ENCODE measurements at places on chromosomes 3 and 15.

DNA sequence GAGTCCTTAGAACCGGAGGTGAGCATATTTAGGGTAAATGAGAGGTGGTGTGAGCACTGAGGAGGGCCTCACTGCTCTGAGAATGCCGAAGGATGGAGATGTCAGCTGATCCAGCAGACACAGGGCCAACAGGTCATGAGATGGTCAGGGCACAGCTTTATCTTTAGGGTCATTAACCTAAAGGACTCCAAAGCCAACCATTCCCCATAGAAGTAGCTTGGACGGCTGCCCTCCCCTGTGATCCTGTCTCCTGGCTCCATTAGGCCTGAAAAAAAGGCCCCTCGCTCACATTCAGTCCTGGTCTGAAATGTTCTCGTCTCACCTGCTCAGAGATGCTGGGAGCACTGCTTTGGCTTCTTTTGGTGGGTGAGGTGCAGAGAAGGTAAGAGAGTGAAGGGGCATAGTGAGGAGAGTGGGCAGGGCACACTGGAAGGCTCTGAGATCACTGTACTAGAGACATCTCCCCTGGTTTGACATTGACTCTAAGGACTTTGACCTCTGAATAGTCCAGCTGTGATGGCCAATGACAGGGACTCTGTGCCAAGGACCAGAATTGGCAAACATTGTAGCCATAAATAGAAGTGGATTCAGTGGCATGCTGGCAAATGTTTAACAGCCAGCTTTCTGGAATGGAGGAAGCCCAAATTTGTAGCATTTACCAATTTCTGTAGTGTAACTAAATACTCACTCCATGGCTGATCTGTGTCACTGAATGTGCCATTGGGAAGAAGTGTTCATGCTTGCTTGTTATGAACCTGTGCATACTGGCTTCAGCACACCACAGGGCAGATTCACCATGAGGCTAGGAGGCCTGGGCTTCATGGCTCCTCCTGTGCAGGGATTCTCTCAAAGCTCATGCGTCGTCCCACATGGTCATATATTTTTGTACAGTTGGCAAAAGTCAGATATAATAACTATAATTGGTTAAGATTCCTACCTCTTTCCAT is 76.2 kb upstream of the MRPS22 start:
- DNase-seq = no peak

DNA sequence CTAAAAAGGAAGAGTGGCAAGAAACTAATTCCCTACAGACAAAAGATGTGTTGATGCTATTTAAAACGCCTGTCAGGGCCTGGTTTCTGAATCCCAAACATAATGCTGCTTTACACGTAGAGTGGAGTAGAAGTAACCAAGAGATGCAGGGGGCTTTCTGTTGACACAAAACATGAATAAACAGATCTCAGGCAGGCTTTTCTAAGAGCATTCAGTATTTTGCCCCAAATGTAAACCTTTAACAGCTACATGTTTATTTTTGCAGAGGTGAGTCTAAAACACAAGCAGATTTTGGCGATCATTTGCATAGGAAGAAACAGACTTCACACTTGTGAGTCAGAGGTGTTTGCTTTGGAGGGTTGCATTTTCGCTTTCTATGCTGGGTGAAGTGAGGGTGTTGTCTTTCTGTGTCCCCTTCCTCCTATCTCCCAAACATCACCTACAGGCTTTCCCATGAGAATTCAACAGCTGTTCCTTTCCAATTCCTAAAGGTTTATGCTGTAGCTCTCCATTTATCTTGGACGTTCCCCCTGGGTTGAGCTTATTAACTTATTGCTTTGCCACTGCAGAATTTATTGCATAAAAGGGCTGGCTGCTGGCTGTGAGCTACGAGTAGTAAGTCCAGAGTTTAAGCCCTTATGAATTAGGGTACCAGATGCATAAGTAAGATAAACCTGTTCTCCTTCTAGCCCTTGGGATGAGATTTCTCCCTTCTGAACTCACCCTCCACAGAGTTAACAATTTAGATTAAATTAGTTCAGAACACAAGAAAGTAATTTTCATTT is 156.7 kb downstream of the DIPK2A start:
- no peak for DNase-seq

DNA sequence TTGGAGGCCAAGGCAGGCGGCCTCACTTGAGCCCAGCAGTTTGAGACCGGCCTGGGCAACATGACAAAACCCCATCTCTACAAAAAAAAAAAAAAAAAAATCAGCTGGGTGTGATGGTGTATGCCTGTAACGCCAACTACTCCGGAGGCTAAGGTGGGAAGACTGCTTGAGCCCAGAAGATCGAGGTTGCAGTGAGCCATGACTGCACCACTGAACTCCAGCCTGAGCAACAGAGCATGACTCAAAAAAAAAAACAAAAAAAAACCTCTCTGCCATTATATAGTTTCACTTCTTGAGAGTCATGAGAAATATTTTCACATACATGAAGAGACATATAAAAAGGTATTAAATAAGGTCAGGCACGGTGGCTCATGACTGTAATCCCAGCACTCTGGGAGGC is 45.9 kb upstream of the CP start:
- DNase-seq = no peak

GRCh38 chr3:124407260-124407659 is 323.0 kb upstream of the UMPS start:
- no peak for DNase-seq

GRCh38 chr3:46284981-46285683 is 42.9 kb downstream of the CCR3 start:
- DNase-seq = no peak

DNA sequence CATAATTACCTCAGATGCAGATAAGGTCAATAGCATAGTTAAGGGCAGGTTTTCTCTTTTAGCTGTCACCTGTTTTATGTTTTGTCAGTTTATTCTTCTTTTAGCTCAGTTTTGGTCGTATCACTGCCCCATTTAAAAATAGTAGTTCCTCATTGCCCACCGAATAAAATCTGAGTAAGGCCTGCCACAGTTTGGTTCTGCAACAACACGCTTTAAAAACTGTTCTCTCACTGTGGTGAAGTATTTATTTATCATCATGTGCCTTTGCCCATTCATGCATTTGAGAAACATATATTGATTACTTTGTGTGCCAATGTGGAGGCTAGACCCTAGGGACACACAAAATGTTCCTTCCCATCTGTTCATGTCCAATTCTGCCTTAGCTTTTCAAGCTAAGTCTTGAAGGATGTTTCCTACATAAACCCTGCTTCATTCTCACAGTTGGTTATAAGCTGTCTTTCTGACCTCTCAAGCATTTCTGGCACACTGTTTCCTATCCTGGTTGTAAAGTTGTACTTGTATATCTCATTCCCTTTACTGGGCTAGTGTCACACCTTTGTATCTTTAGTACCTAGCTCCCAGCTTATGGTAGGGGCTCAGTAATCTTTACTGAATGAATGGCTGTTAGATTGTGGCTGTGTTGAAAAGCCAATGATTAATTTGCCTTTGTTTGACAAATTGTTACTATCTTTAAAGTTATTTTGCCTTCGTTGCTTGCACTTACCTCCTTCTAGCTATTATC is 23.9 kb downstream of the AKAP13 start:
- no peak for DNase-seq

DNA sequence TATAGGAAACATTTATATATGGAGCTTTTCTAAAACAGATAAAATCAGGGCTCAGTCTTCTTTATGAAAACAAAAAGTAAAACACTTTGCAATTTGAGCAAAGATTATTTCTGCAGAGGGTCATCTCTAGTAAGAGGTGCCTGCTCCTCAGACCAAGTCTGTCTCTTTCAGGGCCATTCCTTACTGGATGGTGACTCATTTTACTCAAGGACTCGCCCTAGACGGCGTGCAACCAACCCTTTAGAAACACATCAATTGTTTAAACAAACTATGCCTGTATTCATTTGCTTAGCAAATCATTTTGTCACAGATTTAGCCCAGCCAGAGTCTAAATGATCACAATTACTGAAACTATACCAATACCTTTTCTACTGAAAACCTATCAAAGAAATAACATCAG is 242.8 kb upstream of the ICE2 start:
- no peak for DNase-seq

GRCh38 chr15:26661748-26662147 is 111.1 kb downstream of the GABRB3 start:
- DNase-seq = no peak

DNA sequence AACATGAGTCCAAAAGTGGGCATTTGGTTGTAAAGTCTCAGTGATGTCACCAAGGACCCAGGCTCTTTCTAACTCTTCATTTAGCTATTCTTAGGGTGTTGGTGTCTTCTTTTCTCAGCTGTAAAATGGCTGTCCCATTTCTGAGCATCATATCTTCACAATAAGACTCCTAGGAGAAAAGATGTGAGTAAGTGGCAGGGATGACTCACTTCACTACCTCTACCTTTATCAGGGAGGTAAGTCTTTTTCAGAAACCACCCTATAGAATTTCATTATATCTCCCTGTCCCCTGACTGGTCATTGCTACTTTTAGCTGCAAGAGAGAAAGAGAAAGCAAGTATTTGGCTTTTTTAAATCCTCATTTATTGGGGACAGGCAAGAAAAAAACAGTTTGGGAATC is 300.2 kb upstream of the RBMS3 start:
- DNase-seq = no peak

- DNase-seq = no peak
Measured at GRCh38 chr15:31387479-31388118, 61.0 kb downstream of the KLF13 start.

- no peak for DNase-seq
Measured at GRCh38 chr3:138140940-138141339, 8.8 kb upstream of the A4GNT start.

DNA sequence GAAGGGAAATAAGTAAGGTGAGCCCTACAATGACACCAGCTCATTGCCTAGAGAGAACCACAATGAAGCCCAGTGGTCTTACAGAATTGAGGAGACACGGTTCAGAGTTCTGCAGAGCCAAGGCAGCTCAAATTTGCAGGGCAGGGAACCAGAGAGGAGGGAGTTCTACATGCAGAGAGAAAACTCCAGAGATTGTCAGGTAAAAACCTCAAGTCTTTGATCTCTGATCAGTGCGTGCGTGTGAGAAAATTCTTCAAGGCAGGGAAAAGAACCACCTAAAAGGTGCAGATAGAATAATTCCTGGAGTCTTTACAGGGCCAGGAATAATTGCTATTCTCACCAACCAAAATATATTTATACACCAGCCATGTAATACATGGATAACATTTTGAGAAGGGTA is 88.0 kb upstream of the SNRK start:
- no peak for DNase-seq

DNA sequence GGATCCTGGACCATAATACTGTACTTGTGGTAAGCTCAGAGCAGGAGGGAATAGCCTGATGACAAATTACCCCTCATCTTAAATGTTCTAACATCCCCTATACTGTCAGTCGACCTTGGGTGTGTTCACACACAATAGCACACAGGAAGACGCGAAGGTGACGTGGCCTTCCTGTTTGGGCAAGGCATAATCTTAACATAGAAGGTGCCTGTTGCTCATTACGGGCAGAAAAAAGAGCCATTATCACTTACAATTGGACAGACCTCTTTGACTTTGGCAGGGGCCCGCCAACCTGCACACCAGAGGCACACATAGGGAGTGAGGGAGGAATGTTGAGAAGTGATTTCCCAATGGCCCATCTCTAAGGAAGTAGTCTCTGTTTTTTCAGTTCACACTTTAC is 144.2 kb downstream of the ANO10 start:
- no peak for DNase-seq

GRCh38 chr3:40975711-40976121 is 223.6 kb upstream of the CTNNB1 start:
- no peak for DNase-seq

DNA sequence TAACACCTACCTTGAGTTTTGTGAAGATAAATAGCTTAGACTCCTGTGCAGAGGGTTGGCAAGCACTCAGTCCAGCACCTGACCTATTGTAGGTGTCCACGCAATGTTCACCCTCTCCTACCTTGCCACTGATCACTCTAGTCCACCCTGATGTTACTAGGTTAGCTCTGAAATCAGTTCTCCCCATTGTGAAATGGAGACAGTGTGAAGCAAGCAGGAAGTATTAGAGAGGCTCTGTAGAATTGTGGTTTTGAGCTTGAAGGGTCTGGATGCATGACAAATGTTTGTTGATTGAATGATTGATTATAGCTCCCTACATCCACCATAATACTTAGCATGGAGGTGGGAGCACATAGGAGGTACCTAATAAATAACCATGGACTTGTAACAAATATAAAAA is 199.7 kb downstream of the RPLP1 start:
- DNase-seq = no peak

DNA sequence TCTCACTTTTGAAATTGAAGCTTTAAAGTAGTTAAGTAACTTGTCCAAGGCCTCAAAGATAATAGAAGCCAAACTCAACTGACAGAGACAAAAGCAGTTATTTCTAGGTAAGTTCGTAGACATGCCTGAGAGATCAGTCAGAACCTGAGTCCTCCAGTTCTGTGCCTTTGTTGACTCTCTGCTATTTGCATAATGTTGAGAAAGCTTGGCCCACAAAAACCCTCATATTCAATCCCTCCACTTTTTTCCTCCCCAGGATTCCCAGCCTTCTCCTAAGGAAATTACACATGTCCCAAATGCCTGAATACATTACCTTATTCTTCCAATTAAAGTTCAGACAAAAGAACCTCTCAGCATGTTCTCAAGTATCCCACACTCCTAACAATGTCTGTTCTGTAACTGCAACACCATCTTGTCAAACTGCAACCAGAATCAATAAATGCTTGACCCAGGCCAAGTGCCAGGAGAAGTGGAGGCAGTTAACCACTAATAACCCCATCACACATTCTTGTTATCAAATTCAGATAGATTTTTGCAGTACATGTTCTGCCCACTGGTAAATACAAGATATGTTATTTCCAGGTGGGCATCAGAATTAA is 217.8 kb downstream of the LRRC3B start:
- DNase-seq = no peak

DNA sequence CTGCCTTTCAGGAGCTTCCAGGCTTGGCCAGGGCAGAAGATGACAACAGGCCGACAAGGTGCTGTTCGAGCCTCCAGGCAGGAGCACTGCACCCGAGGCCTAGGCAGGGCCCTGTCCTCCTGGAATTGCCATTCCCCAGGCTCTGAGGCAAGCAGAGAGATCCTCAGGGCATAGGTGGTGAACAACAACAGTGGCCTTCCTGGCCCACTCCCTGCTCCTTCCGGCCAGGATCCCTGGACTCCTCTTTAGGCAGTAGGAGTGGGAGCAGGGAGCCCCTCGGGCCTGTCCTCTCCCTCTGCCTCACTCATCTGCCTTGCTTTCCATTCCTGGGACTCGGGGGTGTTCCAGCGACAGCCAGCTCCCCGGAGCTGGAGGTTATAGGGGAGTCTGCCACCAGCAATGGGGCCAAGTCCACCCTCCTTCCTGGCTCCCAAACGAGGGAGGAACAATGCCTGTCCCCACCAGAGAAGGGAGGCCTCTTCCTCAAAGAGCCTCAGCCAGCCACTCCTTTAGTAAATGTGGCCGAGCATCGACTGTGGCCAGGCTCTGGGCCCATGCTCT is 135.0 kb downstream of the NUP210 start:
- DNase-seq = no peak
